ENCODE measurements at places on chromosomes 11 and 22.

GRCh38 chr22:38984224-38984623 is 2.1 kb downstream of the APOBEC3B start:
- DNase-seq: no peak

- DNase-seq: no peak
Observed at GRCh38 chr11:65826984-65827735, 6.6 kb upstream of the SNX32 start.

- DNase-seq: no peak
Observed at GRCh38 chr11:4076774-4077173, 17.8 kb upstream of the RRM1 start.

DNA sequence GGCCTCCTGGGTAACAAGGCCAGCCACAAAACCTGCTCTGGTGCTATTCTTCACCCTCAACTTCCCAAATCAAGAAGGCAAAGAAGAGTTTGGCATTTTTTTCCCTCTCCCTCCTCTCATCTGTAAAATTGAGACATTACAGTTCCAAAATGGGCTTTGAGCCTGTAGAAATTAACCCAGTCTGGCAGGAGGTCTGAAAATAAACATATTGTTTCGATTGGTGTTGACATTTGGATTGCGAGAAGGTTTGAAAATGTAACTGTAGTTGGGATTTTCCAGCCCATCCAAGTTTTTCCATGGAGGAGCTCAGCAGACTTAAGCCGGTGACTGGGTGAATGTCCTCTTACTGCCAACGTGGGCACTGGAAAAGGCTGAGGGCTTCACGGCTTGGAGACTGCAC is 35.0 kb upstream of the ALX4 start:
- DNase-seq: no peak

GRCh38 chr22:32354360-32355351 is 3.0 kb upstream of the RFPL3 start:
- DNase-seq: no peak

DNA sequence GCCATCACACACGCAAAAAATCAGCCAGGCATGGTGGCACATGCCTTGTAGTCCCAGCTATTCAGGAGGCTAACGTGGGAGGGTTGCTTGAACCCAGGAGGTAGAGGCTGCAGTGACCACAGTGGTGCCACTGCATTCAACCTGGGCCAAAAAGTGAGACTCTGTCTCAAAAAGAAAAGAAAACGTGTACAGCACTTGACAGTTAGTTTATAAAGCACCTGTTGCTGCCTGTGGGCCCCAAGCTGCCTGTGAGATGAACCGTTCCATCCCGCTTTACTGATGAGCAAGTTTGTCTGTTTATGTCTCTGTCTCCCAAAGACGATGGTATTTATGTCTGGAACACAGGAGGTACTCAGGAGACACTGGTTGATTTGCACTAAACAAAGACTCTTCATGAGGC is 1.5 kb upstream of the PRR5 start:
- DNase-seq: no peak

All from activated CD4-positive, alpha-beta T cell treated with anti-CD3 and anti-CD28 coated beads, Interleukin-10, Interleukin-2, amounts not matched to agents 100 ng/mL and 50 ng/mL, durations not matched to agents 16 hours and 8 hours (primary cell).